ENCODE measurements at places on chromosomes 7 and 10.

GRCh38 chr7:721619-722248, 4.8 kb upstream of the DNAAF5 start:
- no peak for DNase-seq

- peak; percentile 50 for DNase-seq
Measured at GRCh38 chr10:123999956-124000615, 93.3 kb downstream of the CHST15 start.

- no peak for DNase-seq
Measured at GRCh38 chr10:85993840-85994507, 372.6 kb downstream of the GRID1 start.

- no peak for DNase-seq
Measured at GRCh38 chr10:49143249-49143648, 9.4 kb upstream of the FAM170B start.

DNA sequence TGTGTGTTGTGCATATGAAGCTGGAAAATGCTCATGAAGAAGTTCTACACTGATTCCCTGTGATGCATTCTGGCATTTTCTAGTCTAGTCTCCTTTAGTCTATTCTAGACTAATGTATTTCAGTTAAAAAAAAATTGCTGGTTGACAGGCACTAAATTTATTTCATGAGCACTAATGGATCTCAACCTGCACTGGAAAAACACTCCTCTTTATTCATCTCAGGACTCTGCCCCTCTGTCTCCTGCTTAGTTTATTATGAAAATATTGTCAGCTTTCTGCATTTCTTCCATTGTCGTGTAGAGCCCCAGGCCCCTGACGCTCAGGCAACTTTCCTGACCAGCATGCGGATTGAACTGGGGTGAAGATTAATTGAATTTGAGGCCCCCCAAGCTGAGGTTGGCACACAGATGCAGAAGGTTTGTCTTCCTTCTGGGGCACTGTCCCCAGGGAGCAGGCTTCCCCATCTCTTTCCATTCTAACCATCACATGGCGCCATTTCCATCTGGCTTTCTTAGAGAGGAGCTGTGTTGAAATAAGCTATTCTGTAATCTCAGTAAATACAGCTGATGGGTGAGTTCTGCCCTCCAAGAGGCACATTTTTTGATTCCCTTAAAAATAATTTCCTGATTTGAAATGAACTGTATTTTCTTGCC, 128.7 kb downstream of the INSYN2A start:
- no peak for DNase-seq

GRCh38 chr7:144991041-144991440, 155.2 kb upstream of the TPK1 start:
- DNase-seq = no peak

DNA sequence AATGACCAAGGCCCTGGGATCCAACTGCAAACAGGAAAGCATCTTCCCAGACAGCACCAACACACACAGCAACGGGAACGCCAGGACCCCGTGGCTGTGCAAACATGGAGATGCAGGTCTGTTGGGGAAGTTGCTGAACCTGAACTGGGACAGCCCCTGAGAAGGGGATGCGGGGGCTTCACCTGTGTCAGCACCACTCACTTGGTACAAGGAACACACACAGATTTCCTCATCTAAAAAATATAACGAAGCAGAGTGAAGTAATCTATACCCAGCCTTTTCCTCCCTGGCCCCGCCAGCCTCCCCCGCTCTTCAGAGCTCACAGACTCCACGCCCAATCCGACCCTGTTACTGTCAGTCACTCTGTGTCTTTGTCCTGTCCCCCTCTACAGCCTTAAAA, 93.0 kb downstream of the PTPRN2 start:
- no peak for DNase-seq

DNA sequence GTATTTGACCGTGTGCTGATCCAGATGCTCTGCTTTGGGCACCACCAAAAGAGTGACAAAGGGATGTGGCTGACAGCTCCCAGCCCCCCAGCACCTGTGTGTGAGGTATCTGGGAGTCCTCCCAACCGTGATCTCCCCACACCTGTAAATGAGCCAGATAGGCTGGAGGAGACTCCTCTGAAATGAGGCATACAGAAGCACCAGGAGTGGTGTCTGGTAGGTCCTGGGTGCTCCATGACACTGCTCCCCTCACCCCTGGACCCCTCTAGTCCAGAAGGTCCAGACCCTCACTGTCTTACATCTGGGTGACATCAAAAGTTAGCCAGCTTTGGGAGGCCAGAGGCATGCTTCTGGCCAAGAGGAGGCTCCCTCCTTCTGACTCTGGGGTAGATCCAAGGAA, 20.0 kb upstream of the DRGX start:
- DNase-seq = no peak

- no peak for DNase-seq
Measured at GRCh38 chr10:21195252-21195651, 298.1 kb upstream of the NEBL start.

DNA sequence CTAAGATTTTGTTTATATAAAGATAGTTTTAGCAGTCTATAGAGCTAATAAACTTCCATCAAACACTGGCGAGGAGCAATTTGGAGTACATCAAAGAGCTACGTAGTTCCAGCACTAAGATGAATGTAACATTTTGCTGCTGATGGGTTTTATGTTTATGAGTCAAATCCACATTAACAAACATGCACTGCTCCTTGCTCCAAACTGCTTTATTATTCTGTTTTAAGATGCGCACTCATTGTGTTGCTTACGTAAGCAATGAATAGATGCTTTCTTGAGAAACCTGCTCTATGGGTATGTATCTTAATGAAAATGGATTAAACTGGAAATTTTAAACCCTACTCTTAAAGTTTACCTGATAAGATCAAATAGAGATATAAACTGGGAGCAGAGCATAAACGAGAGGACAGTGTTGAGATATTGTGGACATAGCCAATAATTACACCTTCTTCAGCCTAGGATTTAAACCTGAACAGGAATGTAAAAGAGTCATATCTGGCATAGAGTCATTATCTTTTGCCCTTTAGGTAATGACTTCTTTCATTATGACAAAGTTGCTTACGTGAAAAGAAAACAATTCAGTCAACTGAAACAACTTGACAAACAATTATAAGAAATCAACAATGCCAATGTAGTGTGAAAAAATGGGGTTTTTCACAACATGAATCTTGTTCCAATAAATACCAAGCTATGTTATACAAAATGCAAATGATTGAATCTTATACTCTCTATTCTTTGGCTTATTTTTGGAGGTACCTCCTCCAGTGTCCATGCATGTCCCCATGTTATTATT, 153.5 kb upstream of the MTPN start:
- DNase-seq = no peak

- DNase-seq = no peak
Measured at GRCh38 chr10:97768322-97769315, 3.2 kb downstream of the SFRP5 start.

DNA sequence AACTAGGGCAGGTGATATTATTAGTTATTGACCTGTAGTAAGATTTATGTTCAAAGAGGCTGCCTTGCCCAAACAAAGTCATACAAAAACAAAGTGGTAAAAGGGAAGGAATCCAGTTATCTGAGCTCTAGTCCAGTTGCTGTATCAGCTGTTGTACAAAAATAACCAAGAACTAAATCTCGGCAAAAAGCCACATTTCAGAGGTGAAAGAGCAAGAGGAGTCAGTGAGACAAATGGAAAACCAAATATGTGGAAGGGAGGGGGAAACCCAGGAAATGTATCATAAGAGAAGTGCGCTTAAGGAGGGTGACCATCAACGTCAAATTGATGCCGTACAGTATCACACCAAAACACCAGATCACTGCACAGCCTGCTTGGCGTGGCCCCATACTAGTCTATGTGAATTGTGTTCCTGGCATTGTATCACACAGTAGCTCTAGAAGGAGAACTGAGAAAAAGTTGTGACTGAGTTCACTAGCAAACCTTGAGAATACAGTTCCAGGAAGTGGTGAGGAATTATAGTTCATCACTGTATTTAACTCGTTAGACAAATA, 6.4 kb downstream of the AGBL3 start:
- no peak for DNase-seq

- DNase-seq = no peak
Measured at GRCh38 chr7:131836733-131837132, 280.3 kb upstream of the PODXL start.

DNA sequence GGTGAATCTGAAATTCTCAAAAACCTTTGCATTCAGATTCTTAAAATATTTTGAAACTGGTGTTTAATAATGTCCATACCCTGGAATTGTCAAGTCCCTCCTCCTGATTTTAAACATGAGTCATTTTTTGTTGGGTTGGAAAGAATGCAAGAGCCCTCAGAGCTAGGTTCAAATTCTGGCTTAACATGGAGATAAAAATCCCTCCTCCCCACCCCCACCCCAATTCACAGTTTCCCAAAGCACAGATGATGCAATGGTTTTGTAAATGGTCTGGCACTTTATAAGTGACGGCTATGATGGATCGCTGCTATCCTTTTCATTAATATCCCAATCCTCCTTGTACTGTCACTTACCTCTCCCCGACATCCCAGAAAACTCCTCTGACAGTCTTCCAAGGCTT, 332.8 kb downstream of the PLXNA4 start:
- DNase-seq = no peak

DNA sequence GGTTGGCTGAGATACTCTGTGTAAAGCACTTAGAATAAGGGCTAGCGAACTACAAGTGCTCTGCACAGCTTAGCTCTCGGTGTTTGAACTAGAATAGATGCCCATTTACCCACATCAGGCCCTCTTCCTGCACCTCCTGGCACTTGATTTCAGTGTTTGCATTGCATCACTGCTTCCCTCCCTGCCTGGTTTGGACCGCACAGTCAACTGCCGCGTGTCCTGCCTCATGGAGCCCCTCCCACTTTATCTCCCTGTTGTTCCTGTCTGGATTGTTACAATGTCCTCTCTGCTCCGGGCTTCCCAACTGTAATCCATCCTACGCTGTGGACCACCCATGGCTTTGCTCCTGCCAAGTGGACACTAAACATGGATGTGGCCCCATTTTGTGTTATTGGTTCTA, 2.3 kb downstream of the FAM107B start:
- DNase-seq = no peak

GRCh38 chr7:29421010-29421956, 142.4 kb upstream of the PRR15 start:
- no peak for DNase-seq

- DNase-seq = no peak
Measured at GRCh38 chr10:74645692-74646091, 180.7 kb upstream of the KAT6B start.

- peak; percentile 65 for DNase-seq
Measured at GRCh38 chr7:142885311-142886230, at the start of gene TRPV6. Gene TRPV6 (minus strand): TSS chr7:142885745.

DNA sequence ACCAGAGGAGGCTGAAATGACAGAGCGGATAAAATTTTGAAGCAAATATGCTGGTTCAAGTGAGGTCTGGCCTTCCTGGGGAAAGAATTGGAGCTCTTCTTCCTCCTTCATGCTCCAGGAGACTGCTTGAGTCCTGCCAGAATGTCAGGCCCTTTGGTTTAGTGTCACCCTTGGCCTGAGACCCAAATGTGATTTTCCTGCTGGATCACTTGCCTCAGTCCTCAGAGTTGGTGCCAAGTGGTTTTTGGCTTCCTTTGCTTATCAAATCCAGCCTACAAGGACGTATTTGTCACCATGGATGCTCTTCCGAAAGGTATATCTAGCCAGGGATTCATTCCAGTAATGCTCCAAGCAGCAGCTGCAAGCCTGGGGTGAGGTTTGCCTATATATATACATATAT, 118.4 kb downstream of the PLPP4 start:
- no peak for DNase-seq

GRCh38 chr10:34377833-34378232, 437.3 kb downstream of the PARD3 start:
- DNase-seq = no peak

- DNase-seq = no peak
Measured at GRCh38 chr10:60479305-60480020, 89.8 kb upstream of the ANK3 start.

GRCh38 chr10:82211346-82211745, 336.4 kb downstream of the NRG3 start:
- no peak for DNase-seq

- DNase-seq = no peak
Measured at GRCh38 chr7:3559278-3559677, 258.2 kb downstream of the SDK1 start.
